ENCODE measurements at places on chromosomes 12 and 14. TPM values are rescaled to one million over a fixed set of nuclear protein-coding genes. Genes with fewer than 3 reads are reported as not detected.

Gene ARG2
- total RNA-seq = 22.2 TPM

Gene PRPH
- total RNA-seq = 0.70 TPM

Gene RBMS2
- 33.5 TPM for total RNA-seq

Gene ZNF891
- total RNA-seq = 3.9 TPM

Gene NGB
- total RNA-seq = not detected

Gene TNFAIP2
- 11.6 TPM for total RNA-seq

Gene PLEKHD1
- 0.14 TPM for total RNA-seq

Gene GLT8D2
- 1.9 TPM for total RNA-seq

Gene OR10AD1
- not detected for total RNA-seq

Gene ATP23
- 7.7 TPM for total RNA-seq

Gene SLC6A13
- 0.27 TPM for total RNA-seq

Gene ADAMTS20
- total RNA-seq = 2.0 TPM

Gene IL26
- not detected for total RNA-seq

All from neural crest cell (in vitro differentiated cells).